Chondrocyte (in vitro differentiated cells): ENCODE measurements at places on chromosomes 12 and 14. TPM values are rescaled to one million over a fixed set of nuclear protein-coding genes. Genes with fewer than 3 reads are reported as not detected.

DNA sequence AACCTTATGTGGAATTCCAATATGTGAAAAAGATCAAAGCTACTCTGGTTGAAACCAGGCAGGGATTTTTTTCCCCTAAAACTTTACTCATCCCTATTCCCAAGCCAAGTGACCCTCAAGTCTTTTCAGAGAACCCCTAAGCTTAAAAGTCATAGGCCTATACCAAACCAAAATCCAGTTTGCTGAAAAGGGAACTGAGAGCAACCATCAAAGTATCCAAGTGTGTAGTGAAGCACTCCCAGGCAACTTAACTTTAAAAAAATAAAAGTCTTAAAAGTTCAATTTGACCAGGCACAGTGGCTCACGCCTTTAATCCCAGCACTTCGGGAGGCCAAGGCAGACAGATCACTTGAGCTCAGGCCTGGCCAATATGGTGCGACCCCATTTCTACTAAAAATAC is 101.2 kb upstream of the DAAM1 start:
- H3K36me3 ChIP-seq: no peaks in the 10 kb centered on the region
- peaks cover 14% of the 10 kb centered on the region for H3K4me1 ChIP-seq
- no peak overlapping the region for H3K4me3 ChIP-seq
- DNase-seq: no peak

DNA sequence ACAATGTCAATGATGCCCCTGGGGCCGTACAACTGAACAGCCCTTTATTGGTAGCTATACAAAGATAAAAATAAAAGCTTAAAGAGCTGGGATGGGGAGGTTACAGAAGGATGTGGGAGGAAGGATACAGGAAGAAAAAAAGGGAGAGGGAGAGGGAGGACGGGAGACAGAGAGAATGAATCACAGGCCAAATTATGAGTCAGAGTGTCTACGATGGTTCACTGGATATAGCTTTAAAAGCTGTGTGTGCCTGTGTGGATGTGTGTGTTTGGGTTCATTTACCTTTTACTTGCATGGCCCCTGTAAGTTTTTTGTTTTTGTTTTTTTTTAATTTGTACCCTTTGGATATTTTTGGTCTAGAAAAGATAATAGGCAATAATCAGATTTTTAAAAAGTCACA is 111.9 kb downstream of the CCDC60 start:
- H3K4me1 ChIP-seq: no peaks in the 10 kb centered on the region
- no peak for DNase-seq
- H3K4me3 ChIP-seq: no peak overlapping the region
- H3K27me3 ChIP-seq: peaks cover under 1% of the 10 kb centered on the region
- no peaks in the 10 kb centered on the region for H3K36me3 ChIP-seq

DNA sequence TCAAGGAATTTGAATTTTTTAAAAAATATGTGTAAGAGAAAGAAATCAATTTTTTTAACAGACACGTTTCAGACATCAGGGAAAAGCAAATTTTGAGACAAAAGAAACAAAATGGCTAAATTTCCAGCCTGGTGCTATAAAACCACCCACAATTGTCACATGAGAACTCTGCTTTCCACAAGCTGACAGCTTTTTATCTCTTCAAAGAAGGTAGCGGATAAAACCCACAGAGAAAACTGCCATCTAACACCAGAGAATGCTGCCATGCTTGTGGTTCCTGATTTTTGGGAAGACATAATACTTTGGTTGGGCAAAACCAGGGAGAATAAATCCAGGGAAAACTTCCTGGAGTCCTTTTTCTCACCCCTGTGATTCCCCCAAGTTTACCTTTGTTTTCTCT is 10.3 kb upstream of the ITPR2 start:
- no peaks in the 10 kb centered on the region for H3K36me3 ChIP-seq
- DNase-seq: no peak
- peaks cover 13% of the 10 kb centered on the region for H3K4me1 ChIP-seq
- H3K27ac ChIP-seq: no peak overlapping the region

Gene B4GALNT3
- total RNA-seq: 2.9 to 6.1 TPM (median 3.5 TPM) in 3 replicates

Gene ADAM21
- total RNA-seq: 0.13 to 0.15 TPM (median 0.15 TPM) in 3 replicates

GRCh38 chr12:116859079-116859478 is 22.2 kb downstream of the HRK start:
- no peak overlapping the region for H3K27ac ChIP-seq
- peaks cover 10% of the 10 kb centered on the region for H3K27me3 ChIP-seq
- H3K4me1 ChIP-seq: peaks cover 41% of the 10 kb centered on the region

DNA sequence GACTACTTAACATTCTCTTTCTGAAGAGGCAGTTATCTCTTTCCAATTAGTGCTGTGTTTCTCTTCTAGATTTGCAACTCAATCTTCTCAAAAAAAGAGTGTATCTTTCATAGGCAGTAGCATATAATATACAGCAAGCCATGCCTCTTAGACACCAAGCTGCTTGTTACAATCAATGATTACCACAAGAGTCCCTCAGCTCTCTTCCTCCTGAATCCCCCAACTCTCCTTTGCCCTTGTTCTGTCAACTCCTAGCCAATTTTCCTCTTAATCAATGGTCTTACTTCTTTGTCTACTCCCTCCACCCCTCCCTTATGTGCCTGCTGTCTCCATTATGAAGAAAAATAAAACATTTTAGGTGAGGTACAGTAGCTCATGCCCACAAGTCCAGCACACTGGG is 2.6 kb downstream of the TMTC1 start:
- DNase-seq: no peak
- no peaks in the 10 kb centered on the region for H3K36me3 ChIP-seq
- H3K4me1 ChIP-seq: peaks cover 46% of the 10 kb centered on the region
- no peaks in the 10 kb centered on the region for H3K27me3 ChIP-seq
- no peak overlapping the region for H3K27ac ChIP-seq
